ENCODE measurements at places on chromosomes 6 and 20. TPM values are rescaled to one million over a fixed set of nuclear protein-coding genes. Genes with fewer than 3 reads are reported as not detected.

The C6orf118 gene
- total RNA-seq = not detected

The CDH4 gene
- 10.8 TPM for total RNA-seq

The OLIG3 gene
- not detected for total RNA-seq

The GNRH2 gene
- not detected for total RNA-seq

The GCNT2 gene
- 0.15 TPM for total RNA-seq

The PROCR gene
- total RNA-seq = 32.9 TPM

The CLVS2 gene
- not detected for total RNA-seq

The PSMG4 gene
- 29.4 TPM for total RNA-seq

The LAMP5 gene
- total RNA-seq = not detected

The RNF39 gene
- not detected for total RNA-seq

The TCF15 gene
- under 0.01 TPM for total RNA-seq

The IL17A gene
- not detected for total RNA-seq

The C20orf144 gene
- total RNA-seq = 0.84 TPM

The MMS22L gene
- 21.7 TPM for total RNA-seq

Measured in bronchus fibroblast of lung (primary cell).